ENCODE measurements at places on chromosomes 3 and 15.

DNA sequence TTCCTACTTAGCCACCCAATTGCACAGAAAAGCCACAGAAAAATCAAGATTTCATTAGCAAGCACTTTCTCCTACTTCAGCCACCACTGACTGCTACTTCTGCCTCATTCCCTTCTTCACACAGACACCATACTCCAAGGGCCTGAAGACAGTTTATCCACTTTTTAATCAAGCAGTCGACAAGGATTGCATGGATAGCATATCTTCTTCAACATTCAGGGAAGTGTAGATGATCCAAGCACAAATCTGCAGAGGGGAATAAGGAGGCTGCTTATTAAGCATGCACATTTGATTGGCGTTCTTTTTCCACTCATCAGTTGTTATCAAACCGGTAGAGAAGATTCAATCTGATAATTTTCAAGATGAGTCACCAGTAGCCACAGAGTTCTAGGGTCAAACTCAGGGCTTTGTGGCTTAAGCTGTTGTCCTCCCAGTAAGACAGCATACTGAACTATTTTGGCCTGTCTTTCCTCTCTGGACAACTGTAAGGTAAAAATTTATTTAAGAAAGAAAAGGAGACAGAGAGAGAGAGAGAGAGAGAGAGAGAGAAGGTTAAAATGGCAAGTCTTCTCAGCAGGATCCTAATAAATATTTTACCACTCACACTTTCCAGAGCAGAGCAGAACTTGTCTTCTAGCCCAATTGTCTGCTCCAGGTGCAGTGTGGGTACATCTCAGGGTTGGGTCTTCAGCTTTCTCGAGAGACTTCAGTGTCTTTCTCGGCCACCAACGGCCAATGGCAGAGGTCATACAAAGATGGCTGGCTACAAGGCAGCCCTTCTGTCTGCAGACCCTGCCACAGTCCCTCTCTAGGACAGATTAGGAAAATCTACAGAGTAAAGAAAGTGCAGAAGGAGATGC lies 80.6 kb upstream of the BHLHE40 start:
- DNase-seq = peak; percentile 73

DNA sequence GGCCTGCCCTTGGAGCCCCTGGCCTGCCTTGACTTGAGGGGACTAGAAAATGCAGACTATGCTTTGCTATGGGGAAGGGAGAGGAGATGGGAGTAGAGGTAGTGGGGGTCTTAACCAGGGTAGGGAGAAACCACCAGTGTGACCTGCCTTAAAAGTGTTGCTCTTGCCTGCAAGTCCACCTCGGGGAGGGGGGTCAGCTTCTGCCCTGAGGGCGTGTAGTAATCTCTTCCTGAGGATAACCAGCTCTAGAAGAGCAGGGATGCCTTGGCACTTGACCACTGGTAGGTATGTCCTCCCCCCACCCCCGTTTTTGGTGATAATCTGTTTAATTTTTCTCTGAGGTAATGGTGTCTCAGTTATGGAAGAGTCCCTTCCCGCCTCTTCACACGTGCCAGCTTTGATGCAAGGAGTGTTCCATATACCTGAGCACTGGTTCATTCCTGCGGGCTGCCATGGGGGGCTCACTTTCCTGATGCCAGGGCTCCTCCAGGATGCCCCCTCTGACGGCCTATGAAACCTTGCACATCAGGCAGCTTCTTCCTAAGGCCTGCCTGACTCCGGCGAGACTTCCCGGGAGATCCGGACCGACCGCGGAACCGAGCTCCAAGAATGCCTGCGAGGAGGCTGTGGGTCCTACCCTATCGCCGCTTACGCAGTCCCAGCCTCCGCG lies 780 bp upstream of the P4HTM start:
- DNase-seq = peak; percentile 95

DNA sequence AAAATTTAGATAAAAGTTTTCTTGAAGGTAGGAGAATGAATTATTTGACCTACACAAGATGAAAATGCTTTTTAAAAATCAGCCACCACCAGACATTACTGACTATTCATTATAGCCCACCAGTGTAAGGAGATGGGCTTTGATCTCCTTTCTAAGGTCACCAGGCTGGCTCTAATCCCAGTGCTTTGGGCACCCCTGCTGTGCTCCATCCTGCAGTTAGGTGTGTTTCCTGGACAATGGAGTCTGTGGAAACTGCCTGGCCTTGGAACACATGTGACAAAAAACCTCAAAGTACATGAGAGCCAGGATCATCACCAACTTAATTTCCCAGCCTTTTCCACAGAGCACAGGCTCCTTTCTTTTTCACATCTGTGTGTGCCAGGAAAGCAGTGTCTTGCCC lies 260.9 kb downstream of the CHST2 start:
- no peak for DNase-seq

GRCh38 chr3:84318273-84318809 lies 640.4 kb upstream of the CADM2 start:
- no peak for DNase-seq

DNA sequence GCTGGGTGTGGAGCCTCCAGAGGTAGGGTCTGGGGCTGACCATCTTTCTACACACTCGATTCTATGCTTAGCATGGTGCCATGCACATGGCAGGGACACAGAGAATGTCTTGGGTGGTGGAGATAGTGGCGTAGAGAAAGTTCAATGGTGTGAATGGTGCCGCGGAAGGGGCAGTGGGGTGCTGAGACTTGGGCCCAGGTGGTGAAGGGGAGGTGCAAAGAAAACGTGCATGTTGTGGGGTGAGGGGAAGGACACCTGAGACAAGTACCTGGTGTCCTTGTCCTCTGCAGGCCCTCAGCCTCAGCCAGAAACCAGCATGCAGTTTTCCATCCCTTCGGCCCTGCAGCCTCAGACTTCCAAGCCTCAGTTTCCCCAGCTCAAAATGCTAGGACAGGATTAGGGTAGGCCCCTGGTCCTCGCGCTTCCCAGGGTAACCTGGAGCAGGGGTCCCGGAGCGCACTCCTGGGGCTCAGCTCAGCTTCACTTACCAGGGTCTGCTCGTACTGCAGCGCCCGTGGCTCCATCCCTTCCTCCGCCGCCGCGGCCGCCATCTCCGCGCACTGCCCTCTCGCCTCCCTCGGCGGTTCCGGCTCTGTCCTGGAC lies 375 bp downstream of the CLCN2 start:
- no peak for DNase-seq
